ENCODE measurements at places on chromosomes 16 and 17. TPM values are rescaled to one million over a fixed set of nuclear protein-coding genes. Genes with fewer than 3 reads are reported as not detected.

DNA sequence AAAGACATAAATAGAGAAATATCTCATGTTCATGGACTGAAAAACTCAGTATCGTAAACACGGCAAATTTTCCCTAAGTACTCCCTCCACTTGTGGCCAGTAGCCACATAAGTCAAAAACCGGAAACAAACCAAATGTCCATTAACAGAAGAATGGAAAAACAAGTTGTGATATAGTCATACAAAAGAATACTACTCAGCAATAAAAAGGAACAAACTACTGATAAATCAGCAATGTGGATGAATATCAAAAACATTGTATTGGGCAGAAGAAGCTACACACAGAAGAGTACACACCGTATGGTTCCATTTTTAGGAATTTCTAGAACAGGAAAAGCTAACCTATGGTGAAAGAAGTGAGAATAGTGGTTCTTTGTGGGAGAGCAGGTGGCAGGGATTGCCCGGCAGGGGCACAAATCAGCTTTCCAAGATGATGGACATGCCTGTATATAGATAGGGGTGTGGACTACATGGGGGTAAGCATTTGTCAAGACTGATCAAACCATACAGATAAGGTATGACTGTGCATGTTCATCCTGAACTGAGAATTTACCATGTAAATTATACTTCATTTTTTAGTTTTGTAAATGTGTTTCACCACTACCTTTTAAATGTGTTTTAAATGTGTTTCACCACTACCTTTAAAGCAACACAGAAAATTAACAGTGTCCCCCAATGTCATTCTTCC is 172.8 kb upstream of the CDH5 start:
- H3K4me1 ChIP-seq, result no peaks in the 10 kb centered on the region
- H3K27ac ChIP-seq, result no peak overlapping the region
- no peak overlapping the region for H3K4me3 ChIP-seq
- DNase-seq, result no peak
- no peaks in the 10 kb centered on the region for H3K27me3 ChIP-seq
- no peaks in the 10 kb centered on the region for H3K36me3 ChIP-seq

DNA sequence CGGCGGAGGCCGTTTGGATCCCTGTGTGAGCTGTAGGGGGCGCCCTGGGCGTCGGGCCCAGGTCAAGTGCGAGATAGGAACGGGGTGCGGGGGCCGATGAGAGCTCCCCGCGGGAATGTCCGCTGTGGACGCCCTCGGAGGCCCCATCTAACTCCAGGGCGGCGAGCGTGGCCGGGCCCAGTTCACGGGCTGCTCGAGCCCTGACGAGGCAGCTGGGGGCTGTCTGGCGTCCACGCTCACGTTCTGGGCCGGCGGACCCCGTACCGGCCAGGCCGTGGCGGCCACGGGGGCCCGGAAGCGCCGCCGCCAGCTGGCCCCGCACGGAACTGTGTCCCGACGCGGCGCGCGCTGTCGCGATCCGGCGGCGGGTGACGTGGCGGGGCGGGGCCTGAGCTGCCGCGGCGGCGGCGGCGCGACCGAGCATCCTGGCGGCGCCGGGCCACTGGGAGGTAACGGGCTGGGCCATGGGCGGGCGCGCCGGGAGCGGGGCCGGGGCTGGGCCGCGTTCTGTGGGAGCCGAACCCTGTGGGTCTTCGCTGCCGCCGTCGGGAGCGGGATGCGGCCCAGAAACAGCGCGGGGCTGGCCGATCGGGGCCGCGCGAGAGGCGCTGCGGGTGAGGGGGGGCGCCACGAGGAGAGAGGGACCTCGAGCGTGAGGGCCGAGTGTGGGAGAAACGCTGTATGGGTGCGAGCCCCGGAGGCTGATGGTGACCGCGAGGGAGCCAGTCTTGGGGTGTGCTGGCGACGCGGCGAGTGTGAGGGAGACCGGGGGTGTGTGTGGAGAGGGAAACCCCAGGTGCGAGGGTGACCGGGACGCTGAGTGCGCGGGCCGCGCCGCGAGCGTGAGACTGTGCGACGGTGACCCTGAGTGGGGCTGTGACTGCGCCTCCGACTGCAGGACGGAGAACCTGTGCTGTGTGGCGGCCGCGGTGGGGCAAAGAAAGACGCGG is at the start of gene SLC7A6:
TSS of gene SLC7A6 (plus strand) at position 399 of the 950 bp plus-strand sequence. CDS start 10,201 bp downstream, outside the sequence.
- peak within 1 kb of the TSS; percentile 85 for H3K4me3 ChIP-seq
- DNase-seq, result peak; percentile 78
- H3K27me3 ChIP-seq, result no peaks in the 10 kb centered on the region
- peaks cover 18% of the 10 kb centered on the region for H3K4me1 ChIP-seq
- peak within 1 kb of the TSS; percentile 69 for H3K27ac ChIP-seq

DNA sequence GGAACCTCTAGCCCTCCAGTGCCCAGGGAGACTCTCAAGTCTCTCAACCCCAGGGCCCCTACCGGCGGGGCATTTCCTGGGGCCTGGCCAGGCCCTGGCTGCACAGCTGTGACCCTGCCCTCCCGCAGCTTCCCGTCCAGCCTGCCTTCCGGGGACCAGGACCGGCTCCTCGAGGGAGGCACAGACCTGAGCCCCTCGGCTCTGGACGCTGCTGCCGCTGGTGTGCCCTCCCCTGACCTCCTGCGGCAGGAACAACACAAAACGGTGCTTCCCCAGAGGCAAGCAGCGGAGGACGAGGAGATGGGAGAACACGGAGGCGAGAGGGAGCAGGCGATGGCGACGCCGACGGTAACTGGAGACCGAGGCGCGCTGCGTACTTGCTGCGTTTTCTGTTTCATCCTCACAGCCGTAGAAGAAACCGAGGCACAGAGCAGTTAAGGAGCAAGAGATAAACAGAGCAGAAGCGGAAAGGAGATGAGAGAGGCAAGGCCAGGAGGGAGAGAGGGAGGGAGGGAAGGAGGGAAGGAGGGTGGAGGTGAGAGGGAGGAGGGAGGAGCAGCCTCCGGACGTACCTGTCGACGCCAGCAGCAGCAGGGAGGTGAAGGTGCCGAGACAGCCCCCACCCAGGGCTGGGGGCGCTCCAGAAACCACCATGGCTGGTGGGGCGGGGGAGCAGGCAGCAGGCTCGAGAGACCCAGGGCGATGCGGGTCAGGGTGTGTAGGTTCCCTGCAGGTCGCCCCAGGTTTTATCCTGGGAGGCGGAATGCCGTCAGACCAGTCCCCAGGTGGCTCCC is at the start of gene PRSS22:
TSS of gene PRSS22 (minus strand) at position 720 of the 794 bp plus-strand sequence. CDS start at position 654, 66 bp downstream.
- H3K4me3 ChIP-seq, result no peak within 1 kb of the TSS
- H3K36me3 ChIP-seq, result no peaks in the 10 kb centered on the region
- H3K4me1 ChIP-seq, result no peaks in the 10 kb centered on the region
- no peak for DNase-seq
- no peaks in the 10 kb centered on the region for H3K27me3 ChIP-seq

Gene ADGRG1
- 1.8 TPM for total RNA-seq

Gene SOX15
- not detected for total RNA-seq

Gene SLFN14
- 0.42 TPM for total RNA-seq
